Activated CD4-positive, CD25-positive, alpha-beta regulatory T cell treated with anti-CD3 and anti-CD28 coated beads, Interleukin-2, amount 50 U/mL, for 72 hours (primary cell): ENCODE measurements at places on chromosomes 2 and 18.
A peak's percentile ranks its signal among the peaks of the same experiment; 100 is the strongest.

GRCh38 chr2:211730215-211730614, 808.4 kb downstream of the ERBB4 start:
- no peak for DNase-seq

DNA sequence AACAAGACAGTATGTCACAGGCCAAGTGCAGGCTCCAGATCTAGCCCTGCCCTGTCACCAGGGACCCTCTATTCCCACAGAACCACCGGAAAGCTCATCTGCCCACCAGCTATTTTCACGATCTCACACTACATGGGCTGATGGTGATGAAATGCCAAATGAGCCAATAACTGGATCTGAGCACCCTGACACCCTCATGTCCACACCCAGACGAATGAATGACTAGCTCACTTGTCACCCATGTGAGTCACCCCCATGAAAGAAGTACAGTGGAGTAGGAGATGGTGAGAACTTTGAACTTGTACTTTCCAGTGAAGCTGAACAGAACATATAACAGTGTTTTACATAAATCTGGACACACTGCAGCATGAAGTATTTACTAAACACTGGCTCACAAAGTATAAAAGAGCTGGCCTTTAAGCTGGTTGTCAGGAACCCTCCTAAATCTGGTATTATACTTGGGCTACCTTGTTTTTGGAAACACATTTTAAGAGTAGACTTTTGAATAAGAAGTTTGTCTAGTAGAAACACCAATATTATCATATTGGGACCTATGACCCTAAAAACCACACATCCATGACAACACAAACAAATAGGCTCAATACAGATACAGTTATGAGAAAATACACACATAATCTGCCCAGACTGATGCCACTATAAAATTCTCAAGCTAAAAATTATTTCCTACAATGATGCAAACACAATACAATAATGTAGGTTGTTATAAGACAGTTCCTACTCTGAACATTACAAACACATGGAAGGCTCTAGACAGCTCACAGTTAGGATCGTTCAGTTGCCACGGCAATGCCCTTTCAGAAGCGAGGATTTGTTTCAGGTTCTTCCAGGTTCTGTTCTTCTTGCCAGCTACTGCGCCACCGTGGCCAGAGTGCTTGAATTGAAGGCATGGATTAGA, 19.0 kb downstream of the INO80C start:
- no peak for DNase-seq

GRCh38 chr2:98060277-98060676, 26.7 kb upstream of the VWA3B start:
- no peak for DNase-seq

DNA sequence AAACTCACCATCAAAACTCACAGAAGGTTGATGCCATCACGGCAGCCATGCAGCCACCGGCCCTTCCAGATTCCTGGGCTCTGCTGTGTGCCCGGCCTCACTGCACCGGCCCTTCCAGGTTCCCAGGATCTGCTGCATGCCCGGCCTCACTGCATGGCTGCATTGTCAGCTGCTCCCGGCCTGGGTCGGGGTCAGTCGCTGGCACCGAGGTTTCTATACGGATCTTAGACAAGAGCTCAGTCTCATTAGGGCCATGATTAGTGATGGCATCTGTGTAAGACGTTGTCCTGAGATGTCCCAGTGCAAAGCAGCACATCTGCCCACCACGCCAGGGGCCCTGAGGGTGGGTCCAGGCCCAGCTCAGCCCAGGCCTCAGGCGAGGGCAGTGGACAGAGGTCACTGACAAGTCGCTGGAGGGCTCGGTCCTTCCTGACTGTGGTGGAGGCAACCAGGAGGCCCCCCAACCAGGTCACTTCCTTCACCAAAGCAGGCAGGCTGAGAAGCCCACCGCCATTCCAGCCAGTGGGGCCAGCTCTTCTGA, 29.4 kb downstream of the TMEM18 start:
- no peak for DNase-seq

DNA sequence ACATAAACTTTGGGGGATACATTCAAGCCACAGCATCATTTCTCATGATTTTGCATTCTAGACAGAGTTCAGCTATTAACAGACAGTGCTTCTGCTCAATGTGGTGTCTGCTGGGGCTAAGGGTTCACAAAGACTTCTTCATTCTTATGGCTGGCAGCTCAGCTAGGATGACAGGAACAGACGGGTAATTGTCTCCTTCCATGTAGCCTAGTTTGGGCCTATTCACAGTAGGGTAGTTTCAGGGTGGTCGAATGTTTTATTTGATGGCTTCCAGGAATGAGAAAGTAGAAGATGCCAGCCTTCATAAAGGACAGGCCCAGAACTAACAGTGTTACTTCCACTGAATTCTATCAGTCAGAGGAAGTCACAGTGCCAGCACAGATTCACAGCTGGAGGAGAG, 26.0 kb upstream of the BCL2L11 start:
- DNase-seq: no peak

- DNase-seq: no peak
These were observed 37.7 kb downstream of the SESTD1 start for GRCh38 chr2:179226961-179227259.

- no peak for DNase-seq
These were observed 152.6 kb downstream of the AGPS start for GRCh38 chr2:177545143-177545542.

GRCh38 chr2:7973801-7974480, 707.9 kb upstream of the ID2 start:
- DNase-seq: no peak

GRCh38 chr2:28408764-28409599, 16.3 kb downstream of the FOSL2 start:
- peak; percentile 70 for DNase-seq

DNA sequence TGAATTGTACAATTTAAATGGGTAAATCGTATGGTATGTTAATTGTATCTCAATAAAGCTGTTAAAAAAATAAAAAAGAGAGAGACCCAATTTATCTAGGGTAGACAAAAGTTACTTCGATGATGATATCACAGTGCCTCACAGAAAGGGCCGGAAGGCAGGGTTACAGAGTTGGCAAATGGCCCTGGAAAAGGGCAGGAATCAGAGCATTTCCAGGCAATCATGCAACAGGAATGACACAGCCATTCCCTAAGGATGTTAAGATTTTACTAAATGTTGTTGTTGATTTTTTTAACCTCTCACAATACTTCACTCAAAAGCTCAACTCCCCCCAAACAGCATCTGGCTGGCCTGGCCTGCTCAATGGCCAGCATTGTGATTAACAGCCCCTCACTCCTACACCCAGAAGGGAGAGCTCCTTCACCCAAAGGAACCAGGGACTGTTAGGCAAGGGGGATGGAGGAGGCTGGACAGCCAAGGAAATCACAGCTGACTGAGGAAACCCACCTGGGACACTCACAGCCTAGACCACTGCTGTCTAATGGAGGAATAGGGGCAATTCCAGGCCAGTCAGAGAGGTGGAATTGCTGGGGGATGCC, 7.7 kb upstream of the SP100 start:
- no peak for DNase-seq

DNA sequence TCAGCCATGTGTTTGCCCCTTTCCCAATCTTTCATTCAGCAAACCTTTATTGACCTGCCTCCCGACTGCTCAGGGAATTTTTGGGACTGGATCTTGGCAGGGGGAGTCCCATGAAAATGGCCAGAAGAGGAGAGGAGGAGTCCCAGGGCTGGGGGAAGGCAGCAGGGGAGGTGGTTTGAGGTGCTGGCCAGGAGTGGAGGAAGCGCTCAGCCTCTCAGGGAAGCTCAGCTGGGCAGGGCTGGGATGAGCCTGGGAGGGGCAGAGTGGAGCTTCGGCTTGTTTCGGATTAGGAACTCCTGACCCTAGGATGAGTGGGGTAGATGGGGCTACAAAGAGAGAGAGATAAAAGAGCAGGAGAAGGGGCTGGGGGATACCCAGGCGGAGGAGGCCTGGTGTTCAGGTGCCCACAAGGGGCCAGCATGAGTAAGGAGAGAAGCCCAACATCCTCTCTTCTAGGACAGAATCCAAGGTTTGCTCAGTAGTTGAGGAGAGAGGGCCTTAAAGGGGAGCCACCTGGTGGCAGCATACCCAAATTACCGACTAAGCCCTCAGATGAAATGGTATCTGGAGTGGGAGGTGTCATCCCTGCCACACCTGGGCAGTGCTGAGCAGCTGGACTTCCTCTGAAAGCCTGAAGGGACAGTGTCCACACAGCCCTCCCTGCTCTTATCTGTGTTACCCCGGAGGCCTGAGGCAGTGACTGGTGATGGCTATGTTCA, 91.1 kb downstream of the INHBB start:
- no peak for DNase-seq

DNA sequence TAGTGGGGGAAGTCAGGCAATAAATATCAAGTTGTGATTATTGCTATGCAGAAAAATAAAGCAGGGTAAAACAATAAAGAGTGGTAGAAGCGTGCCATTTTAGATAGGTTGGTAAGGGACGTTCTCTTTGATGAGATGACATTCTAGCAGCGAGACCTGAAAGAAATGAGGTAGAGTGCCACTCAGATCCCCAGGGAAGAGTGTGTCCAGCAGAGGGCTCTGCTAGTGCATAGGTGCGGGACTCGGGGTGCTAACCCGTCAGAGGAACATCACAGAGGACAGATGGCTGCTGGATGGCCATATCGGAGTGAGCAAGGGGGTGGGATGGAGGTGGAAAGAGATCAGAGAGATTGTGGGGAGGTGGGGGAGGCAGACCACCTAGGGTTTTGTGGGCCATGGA, 16.3 kb upstream of the GTF2A1L start:
- no peak for DNase-seq

- no peak for DNase-seq
These were observed 108.5 kb upstream of the COL5A2 start for GRCh38 chr2:189287982-189288521.

GRCh38 chr18:74518456-74519295, 15.6 kb upstream of the CNDP1 start:
- DNase-seq: no peak

DNA sequence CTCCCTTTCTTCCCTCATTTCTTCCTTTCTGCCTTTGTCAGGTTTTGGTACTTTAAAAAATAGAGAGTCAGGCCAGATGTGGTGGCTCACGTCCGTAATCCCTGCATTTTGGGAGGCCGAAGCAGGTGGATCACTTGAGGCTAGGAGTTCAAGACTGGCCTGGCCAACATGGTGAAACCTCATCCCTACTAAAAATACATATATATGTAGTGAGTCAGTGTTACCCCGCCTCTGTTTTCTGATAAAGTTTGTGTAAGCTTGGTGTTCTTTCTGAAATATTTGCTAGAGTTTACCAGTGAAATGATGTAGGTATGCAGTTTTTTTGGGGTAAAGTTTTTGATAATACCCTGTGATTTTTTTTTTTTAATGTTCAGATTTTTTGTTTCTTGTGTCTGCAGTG, 58.8 kb downstream of the DGKD start:
- DNase-seq: no peak

GRCh38 chr18:22711192-22711685, 221.9 kb upstream of the RBBP8 start:
- DNase-seq: no peak

DNA sequence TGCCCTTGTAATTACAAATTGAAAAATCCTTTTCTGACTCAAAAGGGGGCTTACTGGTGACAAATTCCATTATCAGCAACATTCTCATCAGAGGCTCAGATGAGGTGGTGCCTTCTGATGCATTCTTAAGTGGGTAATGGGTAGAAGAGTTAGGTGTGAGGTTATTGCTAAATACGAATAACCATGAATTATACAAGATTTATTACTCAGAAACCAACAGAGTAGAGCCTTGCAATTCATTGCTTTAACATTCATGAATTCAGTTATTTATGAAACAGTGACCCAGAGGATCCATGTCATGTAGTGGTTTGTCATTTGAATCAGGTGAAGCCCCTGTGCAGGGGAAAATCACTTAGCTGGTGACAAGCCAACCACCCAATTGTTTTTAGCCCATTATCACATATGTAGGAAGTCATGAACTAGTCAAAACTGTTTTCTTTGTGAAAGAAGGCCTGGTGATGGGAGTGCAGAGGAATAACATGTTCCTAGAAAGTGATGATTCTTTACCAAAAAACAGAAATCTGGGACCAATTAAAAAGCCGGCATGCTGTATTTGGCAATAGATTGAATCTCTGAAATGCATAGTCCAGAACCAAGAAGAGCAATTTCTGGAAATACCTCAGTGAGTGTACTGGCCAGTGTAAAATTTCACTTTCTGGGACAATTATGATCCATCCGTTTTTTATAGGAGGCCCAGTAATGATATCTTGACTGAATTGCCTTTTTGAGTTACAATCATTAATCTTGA, 70.2 kb downstream of the CRIM1 start:
- DNase-seq: no peak

- DNase-seq: no peak
These were observed 60.0 kb downstream of the GCA start for GRCh38 chr2:162403884-162404283.

DNA sequence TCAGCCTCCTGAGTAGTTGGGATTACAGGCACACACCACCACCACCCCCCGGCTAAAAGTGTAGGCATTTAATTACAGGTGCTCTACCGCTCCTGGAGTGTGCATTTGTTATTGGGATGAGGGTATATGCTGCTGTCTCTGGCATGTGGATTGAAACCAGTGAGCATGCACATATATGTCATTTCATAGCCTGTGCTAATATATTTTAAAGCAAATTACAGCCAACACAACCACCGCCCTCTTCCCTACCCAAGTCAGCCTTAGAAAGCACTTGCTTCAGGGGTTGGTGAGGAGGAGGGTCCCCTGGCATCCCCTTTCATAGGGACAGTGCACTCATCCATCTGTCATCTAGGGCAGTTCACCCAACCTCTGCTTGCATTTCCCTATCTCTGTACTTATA, 10.5 kb upstream of the TBC1D8 start:
- DNase-seq: no peak

DNA sequence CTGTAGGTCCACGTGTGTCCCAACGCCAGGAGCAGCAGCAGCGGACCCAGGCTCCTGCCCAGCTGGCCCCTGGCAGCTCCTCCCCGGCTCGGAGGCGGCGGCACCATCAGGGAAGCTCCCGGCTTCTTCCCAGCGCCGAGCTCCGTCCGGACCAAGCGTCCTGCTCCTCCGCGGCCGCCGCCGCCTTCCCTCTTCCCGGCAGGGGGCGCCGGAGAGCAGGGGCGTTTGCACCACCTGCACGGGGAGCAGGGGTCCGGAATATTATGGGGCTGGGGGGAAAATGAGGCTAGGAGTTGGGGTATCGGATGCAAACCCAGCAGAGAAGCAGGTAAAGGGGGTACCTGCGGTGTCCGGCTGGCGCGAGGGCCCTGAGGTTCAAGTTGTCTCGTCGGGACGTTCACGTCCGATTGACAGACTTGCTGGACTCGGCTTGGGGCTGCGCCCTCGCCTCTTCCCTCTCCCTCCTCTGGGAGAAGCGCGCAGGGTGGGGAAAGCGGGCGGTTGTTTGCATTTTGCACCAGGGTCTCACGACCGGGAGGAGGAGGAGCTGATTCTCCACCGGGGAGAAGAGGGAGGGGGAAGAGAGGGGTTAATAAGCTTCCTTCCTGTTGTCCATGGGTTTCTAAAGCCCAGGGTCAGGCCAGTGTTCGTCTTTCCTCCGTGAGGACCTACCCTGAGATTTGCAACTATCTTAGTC, at the start of gene CCBE1:
Gene CCBE1 (minus strand): TSS at position 188 of the 697 bp plus-strand sequence.
- DNase-seq: peak; percentile 58

DNA sequence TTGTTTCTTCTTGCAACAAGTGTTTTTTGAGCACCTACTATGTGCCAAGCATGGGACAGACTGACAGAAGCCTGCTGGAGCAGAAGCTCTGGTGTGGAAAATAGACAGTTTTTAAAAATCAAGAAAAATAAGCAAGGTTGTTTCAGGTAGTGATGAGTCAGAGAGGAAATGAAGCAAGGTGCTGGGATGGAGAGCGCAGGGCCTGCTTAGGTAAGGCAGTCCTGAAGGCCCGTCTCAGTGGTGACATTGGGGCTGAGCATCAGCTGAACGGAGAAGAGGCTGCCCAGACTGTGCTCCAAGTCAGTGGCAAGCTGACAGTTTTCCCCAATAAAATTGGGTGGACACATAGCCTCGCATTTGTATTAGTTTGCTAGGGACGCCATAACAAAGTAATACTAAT, 263.6 kb downstream of the SS18 start:
- DNase-seq: no peak
